Activated gamma-delta T cell treated with anti-CD3 and anti-CD28 coated beads, Interleukin-2, amount 50 U/mL, for 16 hours (primary cell): ENCODE measurements at places on chromosomes 11 and 22.
A peak's percentile ranks its signal among the peaks of the same experiment; 100 is the strongest.

- DNase-seq = no peak
Observed at GRCh38 chr11:69263736-69264052, 30.3 kb upstream of the MYEOV start.

DNA sequence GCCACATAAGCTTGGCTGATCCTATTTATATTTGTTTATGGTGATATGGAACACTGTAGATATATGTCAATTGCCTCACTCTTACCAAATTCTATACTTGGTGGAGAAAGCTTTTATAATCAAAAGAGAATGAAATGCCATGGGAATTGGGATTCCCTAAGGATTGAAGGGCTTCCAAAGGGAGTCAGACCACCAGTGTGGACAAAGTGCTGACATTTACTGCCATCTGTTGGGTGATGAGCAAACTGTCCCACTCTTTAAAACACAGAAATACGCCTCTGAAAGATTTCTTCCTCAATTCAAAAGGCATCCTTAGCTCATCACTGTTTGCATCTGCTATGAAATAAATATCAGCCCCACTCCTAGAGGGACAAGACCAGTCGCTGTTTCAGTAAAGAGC lies 7.1 kb downstream of the SLC1A2 start:
- DNase-seq = no peak

GRCh38 chr22:36303874-36304273 lies 50.9 kb downstream of the APOL1 start:
- no peak for DNase-seq

GRCh38 chr11:21646351-21646750 lies 546.5 kb upstream of the ANO5 start:
- no peak for DNase-seq

GRCh38 chr22:19719050-19719482 lies 4.3 kb upstream of the GP1BB start:
- no peak for DNase-seq

DNA sequence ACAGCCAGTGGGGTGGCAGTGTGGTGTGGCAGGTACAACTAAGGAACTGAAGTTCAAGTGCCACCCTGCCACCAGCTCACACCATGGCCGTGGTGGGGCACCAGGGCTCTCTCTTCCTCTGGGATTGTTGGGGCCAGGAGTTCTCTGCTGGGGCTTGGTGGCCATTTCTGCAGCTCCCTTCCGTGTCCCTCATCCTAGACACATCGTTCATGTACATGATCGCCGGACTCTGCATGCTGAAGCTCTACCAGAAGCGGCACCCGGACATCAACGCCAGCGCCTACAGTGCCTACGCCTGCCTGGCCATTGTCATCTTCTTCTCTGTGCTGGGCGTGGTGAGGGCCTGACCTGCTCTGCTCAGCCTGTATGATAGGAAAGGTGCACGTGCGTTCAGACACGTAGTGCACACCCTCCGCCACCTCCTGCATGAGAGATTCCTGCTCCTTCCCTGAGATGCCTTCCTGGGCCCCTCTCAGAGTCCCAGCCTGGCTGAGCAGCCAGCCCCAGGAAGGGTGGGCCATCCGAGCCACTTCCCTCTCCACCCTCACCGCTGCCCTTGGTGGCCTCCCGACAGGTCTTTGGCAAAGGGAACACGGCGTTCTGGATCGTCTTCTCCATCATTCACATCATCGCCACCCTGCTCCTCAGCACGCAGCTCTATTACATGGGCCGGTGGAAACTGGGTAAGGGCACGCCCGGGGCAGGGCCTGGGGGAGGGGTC lies 7.3 kb upstream of the TAGLN start:
- DNase-seq = no peak

- no peak for DNase-seq
Observed at GRCh38 chr22:28027453-28028448, 108.7 kb upstream of the PITPNB start.

- no peak for DNase-seq
Observed at GRCh38 chr22:44167501-44167900, 13.2 kb upstream of the PARVG start.

GRCh38 chr11:114170226-114170625 lies 110.7 kb downstream of the ZBTB16 start:
- no peak for DNase-seq

GRCh38 chr11:113365895-113366294 lies 21.7 kb upstream of the ANKK1 start:
- DNase-seq = no peak

- no peak for DNase-seq
Observed at GRCh38 chr11:46291441-46292150, 14.1 kb downstream of the CREB3L1 start.

DNA sequence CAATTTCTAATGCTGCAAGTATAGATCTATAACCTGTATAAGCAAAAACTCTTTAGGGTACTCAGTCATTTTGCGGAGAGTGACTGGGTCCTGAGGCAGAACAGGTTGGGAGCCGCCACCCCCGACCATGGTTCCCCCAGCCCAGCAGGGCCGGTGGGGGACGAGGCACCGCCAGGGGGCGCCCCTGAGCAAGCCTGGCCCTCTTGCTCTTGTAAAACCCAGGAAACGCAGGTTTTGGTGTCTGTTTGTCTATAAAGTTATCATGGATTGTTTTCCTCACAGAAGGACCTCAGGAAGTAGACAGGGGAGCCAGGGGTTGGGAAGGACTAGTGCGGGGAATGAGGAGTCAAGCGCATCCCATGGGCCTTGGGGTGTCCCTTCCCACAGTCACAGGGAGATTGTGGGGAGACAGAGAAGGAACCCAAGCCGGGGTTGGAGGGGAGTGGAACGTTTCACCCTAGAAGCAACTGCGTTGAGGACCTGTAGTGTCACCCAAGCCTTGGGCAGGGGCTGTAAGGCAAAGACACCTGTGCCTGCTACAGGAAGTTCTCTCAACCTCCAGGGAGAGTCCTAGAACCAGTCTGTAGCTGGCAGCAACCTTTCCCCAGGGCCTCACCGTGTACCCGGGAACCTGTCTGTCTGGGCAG lies 26.4 kb downstream of the KCTD17 start:
- peak; percentile 84 for DNase-seq

- no peak for DNase-seq
Observed at GRCh38 chr22:20810645-20811044, 36.7 kb downstream of the SERPIND1 start.

- no peak for DNase-seq
Observed at GRCh38 chr11:86816251-86816726, 15.9 kb downstream of the PRSS23 start.

- DNase-seq = no peak
Observed at GRCh38 chr22:37225481-37225880, 13.2 kb upstream of the SSTR3 start.

GRCh38 chr11:12113294-12113693 lies 2.9 kb downstream of the MICAL2 start:
- no peak for DNase-seq

- DNase-seq = no peak
Observed at GRCh38 chr11:34165786-34166555, 60.5 kb downstream of the NAT10 start.

DNA sequence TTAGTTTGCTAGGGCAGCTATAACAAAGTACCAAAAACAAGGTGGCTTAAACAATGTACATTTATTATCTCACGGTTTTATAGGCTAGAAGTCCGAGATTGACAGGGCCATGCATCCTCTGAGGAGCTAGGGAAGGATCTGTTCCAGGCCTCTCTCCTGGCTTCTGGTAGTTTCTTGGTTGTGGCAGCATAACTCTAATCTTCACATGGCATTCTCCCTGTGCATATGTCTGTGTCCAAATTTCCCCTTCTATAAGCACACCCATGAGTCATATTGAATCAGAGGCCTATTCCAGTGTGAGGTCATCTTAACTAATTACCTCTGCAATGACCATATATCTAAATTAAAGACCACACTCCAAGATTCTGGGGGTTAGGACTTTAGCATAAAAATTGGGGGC lies 31.3 kb upstream of the MMP13 start:
- no peak for DNase-seq

GRCh38 chr11:121356357-121356756 lies 63.8 kb downstream of the SC5D start:
- DNase-seq = no peak

DNA sequence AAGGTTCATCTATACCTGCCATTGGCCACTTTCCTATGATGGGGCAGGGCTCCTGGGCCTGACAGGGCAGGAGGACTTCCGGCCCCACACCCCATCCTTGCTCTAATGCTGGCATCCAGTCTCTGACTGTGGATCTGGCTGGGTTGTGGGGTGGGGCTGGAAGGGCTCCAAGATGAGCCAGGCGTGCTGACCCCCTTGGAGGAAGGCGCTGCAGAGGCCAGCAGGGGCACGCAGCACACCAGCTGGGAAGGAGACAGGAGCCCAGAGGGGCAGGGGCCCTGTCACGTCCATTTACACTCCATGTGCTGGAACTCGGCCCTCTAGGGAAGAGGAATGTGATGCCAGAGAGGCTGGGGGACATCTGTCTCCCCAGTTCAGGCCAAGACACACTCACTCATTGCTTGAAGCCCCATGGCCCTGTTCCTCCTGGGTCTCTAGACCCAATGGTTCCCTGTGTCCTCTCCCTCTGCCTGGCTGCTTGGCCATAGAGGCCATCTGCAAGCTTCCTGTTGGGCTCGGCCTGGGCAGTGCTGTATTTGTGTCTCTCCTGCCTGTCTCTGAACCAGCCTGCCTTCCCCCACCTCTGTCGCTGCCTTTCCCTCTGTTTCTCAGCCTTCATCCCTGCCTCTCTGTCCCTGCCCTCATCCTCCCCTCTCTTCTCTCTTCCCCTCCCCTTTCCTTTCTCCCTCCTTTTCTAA lies 67.5 kb upstream of the NECTIN1 start:
- DNase-seq = no peak

DNA sequence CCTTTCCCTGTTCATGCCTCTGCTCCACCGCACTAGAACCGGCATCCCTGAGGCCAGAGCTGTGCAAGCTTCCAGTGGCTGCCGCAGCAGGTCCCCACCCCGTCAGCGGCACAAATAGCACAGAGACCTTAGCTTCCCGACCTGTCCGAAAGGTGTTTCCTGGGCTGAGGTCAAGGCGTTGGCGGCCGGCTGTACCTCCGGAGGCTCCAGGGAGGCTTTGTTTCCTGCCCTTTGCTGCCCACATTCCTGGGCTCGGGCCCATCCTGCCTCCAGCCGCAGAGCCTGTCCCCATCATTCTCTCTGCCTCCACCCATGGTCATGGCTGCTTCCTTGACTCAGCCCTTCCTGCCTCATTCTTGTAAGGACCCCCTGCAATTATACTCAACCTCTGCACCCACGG lies 31.2 kb downstream of the ARHGAP8 start:
- DNase-seq = no peak

- no peak for DNase-seq
Observed at GRCh38 chr22:22030493-22031182, 48.1 kb upstream of the TOP3B start.

DNA sequence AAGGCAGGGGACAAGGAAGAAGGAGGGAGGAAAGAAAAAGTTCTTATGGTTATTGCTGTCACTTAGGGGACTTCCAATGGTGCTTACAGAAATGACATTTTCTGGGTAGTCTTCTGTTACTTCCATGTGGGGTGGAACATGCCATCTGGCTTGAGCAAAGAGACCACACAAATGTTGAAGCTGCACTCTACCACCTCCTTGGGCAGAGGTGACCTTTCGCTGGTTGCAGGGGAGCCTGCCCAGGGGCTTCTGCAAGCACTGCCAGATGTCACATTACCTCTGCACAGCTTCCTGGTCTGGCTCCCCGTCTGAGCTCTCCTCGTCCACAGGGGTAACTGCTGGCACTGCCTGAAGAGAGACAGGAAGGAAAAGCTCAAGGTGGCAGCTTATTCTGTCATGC lies 32.6 kb upstream of the APOA1 start:
- DNase-seq = no peak

- DNase-seq = no peak
Observed at GRCh38 chr11:12185106-12185690, 74.8 kb downstream of the MICAL2 start.

- no peak for DNase-seq
Observed at GRCh38 chr11:64753019-64753379, 6.8 kb downstream of the PYGM start.

- no peak for DNase-seq
Observed at GRCh38 chr11:8336356-8337129, 72.9 kb upstream of the LMO1 start.

GRCh38 chr11:110873975-110874374 lies 161.7 kb upstream of the ARHGAP20 start:
- no peak for DNase-seq

DNA sequence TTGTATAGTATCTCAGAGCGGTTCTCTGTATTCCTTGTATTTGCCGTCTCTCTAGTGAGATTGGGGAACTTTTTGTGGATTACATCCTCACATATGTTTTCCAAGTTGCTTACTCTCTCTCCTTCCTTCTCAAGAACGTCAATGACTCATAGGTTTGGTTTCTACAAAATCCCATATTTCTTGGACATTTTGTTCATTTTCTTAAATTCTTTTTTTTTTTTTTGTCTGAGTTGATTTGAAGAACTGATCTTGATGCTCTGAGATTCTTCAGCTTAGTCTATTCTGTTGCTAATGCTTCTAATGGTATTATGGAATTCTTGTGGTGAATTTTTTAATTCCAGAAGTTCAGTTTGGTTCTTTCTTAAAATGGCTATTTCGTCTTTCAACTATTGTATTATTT lies 28.4 kb upstream of the SLN start:
- no peak for DNase-seq

DNA sequence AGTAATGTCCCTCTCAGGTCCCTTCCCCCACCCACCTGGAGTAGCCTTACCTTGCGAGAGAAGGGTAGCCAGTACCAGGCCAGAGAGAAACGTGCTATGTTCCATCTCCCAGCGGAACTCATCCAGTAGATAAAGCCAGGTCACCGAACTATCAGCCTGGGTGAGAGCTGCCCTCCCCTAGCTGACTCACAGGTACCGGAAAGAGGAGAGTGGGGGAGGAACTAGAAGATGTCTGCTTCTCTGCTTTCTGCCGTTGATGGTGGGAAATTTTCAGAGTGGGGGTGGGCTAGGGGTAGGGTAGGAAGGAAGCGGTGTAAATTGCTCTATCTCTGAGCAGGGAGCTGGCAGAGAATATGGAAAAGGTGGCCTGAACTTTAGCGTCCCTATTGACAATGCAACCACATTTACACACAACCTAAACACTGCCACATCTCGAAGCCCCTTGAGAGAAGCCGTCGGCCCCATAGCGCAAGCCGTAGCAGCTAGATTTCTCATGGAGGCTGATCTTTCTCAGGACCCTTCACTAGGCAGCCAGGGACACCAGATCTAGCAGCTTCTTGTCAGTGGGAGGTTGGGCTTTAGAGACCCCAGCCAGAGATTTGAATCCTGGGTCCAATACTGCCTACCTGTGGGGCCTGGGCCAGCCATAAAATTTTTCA lies at the start of gene CD3D:
Gene CD3D (minus strand): TSS at position 203 of the 659 bp plus-strand sequence. CDS start 98 bp downstream, at position 105.
- peak; percentile 61 for DNase-seq

- DNase-seq = no peak
Observed at GRCh38 chr11:77122576-77123212, 5.4 kb upstream of the MYO7A start.

- peak; percentile 17 for DNase-seq
Observed at GRCh38 chr11:61293867-61294716, 1.0 kb downstream of the VWCE start.

DNA sequence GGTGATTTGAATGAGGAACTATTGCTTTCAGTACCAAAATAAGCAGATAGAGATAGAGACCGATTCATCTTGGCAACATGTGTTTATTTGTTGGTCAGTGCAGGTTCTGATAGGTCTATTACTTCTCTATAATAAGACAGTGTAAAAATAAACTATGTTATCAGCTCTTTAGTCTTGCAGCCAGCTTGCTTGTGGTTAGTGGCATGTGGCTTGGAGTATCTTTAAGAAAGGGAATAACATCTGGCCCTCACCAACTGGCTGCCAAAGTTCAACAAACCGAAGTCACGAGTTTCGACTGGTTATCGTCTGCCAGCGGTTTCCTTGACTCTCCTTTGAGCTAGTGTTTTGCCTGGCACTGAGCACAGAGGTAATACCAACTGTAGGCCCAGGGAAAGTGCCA lies 71.8 kb downstream of the CTTN start:
- no peak for DNase-seq
